ENCODE measurements at places on chromosomes 2 and 18.

- no peak for DNase-seq
Measured at GRCh38 chr2:175525975-175526374, 344.5 kb upstream of the ATP5MC3 start.

- no peak for DNase-seq
Measured at GRCh38 chr2:46915281-46915810, at the start of gene MCFD2. MCFD2 (minus strand) TSS chr2:46915806; CDS start chr2:46909171, 6,635 bp downstream.

DNA sequence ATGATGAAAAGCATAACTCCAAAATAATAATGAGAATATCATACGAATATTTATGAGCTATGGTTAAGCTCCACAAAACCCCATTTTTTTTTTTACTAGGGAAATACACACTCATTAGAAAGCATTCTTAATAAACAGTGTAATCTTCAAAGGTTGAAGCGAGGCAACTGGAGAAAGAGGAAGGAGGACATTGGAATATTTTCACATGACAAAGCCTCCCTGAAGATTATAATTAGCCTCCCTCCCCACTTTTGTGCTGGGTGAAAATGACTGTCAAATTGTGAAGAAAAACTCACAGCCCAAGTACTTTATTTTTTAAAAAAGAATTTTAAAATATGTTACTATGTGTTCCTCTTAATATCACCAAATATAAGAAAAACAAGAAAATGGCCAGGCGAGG lies 64.1 kb upstream of the NFU1 start:
- no peak for DNase-seq

DNA sequence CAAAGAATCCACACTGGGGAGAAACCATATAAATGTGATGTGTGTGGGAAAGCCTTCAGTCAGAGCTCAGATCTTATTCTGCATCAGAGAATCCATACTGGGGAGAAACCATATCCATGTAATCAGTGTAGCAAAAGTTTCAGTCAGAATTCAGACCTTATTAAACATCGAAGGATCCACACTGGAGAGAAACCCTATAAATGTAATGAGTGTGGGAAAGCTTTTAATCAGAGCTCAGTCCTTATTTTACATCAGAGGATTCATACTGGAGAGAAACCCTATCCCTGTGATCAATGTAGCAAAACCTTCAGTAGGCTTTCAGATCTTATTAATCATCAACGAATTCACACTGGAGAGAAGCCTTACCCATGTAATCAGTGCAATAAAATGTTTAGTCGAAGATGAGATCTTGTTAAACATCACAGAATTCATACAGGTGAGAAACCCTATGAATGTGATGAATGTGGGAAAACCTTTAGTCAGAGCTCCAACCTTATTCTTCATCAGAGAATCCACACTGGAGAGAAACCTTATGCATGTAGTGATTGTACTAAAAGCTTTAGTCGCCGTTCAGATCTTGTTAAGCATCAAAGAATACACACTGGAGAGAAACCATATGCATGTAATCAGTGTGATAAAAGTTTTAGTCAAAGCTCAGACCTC lies 16.7 kb upstream of the ZSCAN30 start:
- DNase-seq, result no peak

- DNase-seq, result no peak
Measured at GRCh38 chr2:225070811-225071210, 28.5 kb upstream of the DOCK10 start.

GRCh38 chr2:177334940-177335543 lies 57.5 kb upstream of the AGPS start:
- no peak for DNase-seq

DNA sequence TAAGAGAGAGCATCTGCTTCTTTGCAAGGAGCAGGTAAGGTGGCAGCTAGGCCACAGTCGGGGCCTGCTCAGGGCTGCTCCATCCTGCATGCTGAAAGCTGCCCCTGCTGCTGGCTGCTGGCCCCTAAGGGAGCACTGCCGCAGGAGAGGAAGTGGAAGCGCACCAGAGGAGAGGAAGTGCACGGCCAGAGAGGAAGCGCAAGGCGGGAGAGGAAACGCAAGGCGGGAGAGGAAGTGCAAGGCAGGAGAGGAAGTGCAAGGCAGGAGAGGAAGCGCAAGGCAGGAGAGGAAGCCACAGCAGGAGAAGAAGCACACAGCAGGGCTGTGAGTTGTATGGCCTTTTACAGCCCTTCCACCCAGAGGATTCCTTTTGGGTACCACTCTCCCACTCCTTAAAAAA lies 539.0 kb upstream of the TNP1 start:
- DNase-seq, result no peak

DNA sequence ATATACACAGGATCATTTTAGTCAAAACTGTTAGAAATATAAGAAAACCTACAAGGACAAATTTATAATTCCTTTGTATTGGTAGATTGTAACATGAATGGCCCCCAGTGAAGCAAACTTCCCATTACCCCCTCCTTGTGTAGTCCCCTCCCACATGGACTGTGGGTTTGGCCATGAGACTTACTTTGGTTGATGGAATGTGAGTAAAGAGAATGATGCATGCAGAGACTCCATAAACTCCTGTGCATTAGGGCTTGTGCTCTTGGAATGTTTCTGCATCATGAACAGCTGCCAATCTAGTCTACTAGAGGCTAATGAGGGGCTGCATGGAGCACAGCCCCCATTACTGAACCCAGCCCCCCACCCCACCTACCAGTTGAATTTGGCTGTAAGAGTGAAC lies 8.3 kb upstream of the TGFA start:
- no peak for DNase-seq

DNA sequence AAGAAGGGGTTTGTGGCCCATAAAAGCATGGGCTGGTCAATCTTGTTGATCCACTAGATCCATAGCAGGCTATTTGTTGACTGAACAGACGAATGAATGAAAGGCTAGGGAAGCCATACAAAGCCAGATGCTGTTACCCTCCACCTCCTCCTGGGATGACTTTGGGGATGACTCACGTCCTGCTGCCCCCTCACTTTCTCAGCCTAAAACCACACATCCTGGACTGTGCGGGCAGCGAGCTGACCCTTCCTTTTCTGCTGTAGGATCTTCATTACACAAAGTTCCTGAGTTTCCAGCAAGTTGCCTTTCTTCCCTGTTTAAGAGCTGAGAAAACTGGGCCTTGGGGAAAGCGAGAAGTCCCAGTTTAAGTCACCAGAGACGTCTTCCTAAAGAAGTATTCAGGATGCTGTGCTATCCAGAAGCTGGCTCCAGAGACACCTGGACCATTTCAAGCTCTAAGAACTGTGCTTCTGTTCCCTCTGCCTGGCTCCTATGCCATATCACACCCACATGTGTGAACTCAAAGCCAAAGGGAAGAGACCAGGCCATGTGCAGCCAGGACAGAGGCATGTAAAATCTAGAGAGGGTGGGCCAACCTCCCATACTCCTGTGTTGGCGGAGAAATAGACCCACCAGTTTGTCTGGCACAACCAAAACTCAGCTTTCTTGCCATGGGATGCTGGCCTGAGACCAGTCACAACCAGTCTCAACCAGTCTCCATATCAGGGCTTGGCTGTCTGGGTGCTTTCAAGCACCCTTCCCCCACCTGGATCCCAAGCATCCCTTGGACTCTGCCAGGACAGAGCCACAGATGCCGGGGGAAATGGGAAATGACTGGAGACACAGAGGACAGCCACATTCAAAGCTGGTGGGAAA lies 4.7 kb upstream of the SLC20A1 start:
- DNase-seq, result no peak
